ENCODE measurements at places on chromosomes 16 and 17.

- peak; percentile 57 for DNase-seq
Observed at GRCh38 chr16:31090540-31090939, 1.8 kb upstream of the PRSS53 start.

DNA sequence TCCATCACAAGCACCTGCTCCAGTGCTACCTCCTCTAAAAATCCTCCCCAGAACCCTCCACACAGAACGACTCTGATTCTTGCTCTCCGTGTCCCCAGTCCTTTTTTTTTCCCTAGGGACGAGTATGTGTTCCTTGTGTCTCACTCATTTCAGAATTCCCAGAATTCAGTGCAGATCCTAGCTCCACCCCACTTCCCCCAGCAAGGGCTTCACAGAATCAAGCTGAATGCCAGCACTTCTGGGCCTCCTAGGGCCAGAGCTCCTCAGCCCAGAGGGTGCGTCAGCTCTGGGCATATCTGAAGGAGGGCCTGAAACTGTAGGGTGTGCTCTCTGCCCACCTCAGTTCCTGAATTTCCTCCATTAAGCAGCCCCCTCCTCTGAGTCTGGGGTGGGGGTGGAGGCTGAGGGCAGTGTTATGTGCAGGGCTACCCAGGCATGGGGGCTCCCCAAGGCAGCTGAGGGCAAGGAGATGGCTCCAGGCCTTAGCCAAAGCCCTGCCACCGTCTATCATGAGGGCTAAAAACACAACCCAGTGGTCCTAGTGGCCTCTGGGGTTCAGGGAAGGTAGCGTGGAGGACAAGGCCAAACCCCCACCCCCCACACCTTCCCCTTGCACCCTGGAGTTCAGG, 6.5 kb downstream of the UNC119 start:
- no peak for DNase-seq

GRCh38 chr16:64687786-64688185, 434.1 kb downstream of the CDH11 start:
- DNase-seq, result no peak

DNA sequence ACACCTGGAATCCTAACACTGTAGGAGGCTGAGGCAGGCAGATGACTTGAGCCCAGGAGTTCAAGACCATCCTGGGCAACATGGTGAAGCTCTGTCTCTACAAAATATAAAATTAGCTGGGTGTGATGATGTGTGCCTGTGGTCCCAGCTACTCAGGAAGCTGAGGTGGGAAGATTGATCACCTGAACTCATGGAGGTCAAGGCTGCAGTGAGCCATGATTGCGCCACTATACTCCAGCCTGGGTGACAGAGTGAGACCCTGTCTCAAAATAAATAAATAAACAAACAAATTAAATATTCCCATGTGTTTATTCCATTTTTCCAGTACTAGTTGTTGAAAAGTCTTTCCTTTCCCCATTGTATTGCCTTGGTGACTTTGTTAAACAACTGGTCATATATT, 74.8 kb upstream of the DNAH17 start:
- DNase-seq, result no peak

DNA sequence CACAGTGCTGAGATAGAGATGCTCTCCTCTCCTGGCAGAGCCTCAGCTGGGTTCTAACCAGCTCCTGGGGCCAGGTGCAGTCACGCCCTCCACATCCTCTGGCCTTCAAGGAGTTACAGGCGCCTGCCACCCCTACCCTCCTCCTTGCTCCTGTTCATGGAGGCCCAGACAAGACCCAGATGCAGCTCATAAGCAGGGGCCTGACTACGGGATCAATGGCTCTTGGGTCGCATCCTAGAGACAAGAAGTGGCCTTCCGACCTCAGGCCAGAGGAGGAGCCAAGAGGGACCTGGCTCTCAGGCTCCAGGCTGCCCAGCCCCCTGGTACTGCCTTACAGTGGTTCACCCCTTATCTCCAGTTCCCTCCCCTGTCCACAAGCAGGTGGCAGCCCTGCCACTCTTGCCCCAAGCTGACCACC, 23.0 kb downstream of the ARHGAP27 start:
- DNase-seq, result no peak

DNA sequence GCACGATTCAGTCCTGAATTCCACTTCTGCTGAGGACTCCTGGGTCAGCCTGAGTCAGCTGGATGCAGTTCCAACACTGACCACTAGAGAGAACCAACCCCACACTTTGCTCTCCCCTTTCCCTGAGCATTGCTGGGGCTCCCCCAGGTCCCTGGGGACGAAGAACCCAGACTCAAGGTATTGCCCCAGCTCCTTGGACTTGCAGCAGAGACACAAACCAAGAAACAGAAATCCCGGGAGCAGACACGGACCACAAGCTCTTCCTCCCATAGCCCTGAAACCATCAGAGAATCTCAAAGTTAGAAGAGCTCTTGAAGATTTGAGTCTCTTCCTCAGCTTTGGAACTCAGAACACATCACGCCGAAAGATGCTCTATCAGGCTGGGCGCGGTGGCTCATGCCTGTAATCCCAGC, 678 bp upstream of the GH1 start:
- peak; percentile 20 for DNase-seq

DNA sequence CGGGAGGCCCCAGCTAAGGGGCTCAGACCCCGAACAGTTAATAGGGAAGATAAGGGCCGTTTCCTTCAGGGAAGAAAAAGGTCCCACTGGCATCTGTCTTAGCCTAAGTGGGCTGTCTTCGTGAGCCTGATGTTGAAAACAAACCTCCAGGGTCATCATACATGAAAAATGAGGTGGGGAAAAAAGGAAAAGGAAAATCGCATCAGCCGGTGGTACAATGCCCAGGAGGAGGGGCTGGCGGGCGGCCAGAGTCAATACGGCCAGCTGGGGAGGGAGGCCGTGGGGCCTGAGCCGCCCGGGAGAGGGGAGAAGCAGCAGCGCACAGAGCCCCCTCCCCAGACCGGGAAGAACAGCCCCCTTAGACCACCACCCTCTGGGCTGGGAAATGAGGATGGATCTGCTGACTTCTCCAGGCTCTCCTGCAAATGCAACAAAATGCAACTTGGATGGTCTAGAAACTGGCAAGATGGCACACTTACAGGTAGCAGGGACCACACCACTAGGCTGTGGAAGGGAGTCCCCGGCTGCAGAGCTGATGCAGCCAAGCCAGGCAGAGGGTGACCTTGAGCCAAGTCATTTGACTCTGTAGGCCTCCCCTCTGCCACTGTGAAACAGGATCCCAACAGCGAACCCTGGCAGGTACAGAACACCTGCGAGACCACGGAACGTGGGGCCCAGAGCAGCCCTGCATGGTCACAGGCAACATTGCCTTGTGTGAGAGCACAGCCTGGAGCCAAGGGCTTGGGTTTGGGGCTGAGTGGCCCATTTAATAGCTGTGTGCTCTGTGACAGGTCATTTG, 448.5 kb downstream of the SOX9 start:
- no peak for DNase-seq

All from RCC 7860 (cell line).